ENCODE measurements at places on chromosomes 11 and 22. TPM values are rescaled to one million over a fixed set of nuclear protein-coding genes. Genes with fewer than 3 reads are reported as not detected.

DNA sequence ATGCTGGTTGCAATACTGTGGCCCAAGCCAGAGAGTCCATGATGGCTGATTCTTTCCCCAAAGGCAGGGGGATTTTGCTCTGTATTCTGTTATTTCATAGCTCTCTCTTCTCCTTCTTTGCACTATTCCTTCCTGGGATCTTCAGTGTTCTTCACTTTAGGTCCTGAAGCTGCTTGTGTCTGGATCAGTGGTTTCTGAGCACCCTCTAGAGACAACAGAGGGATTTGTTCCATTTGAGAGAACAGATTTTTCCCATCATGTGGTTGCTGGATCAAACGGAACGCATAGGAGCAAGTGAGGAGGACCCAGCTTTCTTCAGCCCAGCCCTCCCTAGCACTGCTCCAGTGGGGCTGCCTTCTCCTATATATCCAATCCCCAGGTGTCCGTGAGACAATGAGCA lies 68.7 kb upstream of the SYN3 start:
- H3K4me3 ChIP-seq: no peak overlapping the region
- H3K27ac ChIP-seq: no peak overlapping the region
- no peaks in the 10 kb centered on the region for H3K27me3 ChIP-seq
- no peaks in the 10 kb centered on the region for H3K36me3 ChIP-seq
- no peaks in the 10 kb centered on the region for H3K4me1 ChIP-seq

DNA sequence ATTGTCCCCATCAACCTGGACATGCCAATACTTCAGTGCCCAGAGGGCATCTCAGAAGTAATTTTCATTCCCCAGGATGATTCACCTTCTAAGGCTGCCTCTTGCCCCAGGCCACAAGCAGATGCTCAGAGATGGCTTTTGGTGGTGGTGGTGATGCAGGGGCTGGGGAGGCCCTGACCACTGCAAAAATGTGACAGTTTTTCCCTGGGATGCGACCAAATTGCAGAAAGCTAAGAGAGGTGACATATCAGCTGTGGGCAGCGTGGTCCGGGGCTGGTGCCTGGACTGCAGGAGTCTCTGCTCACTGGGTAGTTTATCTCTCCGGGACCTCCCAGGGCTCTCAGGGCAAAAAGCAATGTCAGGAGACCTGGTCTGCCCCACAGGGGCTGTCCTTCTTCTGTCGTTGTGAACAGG lies 39.7 kb upstream of the ACCSL start:
- H3K4me3 ChIP-seq: no peak overlapping the region
- no peaks in the 10 kb centered on the region for H3K27me3 ChIP-seq
- no peak for DNase-seq
- H3K4me1 ChIP-seq: no peaks in the 10 kb centered on the region
- H3K36me3 ChIP-seq: no peaks in the 10 kb centered on the region
- H3K27ac ChIP-seq: no peak overlapping the region

- peaks cover 6% of the 10 kb centered on the region for H3K4me1 ChIP-seq
- no peak overlapping the region for H3K4me3 ChIP-seq
- H3K36me3 ChIP-seq: no peaks in the 10 kb centered on the region
These were observed 2.2 kb downstream of the LRFN4 start for GRCh38 chr11:66858939-66859685.

DNA sequence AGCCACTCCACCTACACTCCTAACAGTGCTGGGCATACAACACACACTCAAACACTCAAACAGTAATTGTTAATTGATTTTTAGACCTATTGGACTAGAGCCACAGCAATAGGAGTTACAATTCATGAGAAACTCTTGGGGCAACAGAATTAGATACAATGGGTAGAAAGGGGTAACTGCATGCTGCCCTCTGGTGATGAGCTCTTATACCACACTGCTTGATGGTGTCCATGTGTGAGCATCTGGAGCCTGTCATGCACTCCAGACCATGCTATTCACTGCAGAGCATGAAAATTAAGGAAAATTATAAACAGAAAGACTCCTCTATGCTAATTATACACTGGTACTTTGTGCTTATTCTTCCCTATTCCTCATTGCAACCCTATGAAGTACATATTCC lies 975.5 kb upstream of the CCDC90B start:
- no peak overlapping the region for H3K4me3 ChIP-seq
- H3K36me3 ChIP-seq: no peaks in the 10 kb centered on the region
- DNase-seq: no peak
- H3K27ac ChIP-seq: no peak overlapping the region
- H3K4me1 ChIP-seq: no peaks in the 10 kb centered on the region

DNA sequence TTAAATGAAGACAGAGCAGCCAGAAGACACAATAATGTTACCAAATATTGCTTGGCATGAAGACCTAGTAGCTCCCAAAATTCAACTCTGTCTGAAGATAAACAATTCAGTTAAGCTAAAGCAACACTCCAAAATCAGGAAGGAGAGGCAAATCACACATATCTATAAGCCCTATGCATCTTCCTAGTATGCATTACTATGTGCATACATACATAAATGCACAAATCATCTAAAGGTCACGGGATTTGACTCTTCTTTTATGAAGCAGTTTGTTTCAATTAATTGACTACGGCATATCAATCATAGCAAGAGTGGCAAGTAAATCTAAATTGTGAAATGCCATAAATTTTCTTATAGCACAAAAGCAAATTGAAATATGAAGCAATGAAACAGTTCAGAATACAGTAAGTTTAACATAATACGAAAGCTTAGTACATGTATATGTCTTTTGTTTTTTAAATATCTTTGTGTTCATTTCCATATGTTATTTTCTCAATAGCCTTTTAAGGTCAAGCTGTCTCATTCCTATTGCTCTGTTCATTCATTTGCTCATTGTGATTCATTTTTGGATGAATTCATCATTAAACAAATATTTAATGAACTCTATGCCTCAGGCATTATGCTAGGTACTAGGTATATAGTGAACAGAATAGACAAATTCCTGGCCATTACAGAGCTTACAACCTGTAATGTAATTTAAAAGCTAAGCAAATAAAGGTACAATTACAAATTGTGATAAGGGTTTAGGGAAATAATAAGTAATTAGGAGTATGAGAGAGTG lies 540.5 kb downstream of the DLG2 start:
- DNase-seq: no peak
- H3K4me3 ChIP-seq: no peak overlapping the region
- no peak overlapping the region for H3K27ac ChIP-seq
- H3K36me3 ChIP-seq: no peaks in the 10 kb centered on the region

- H3K4me3 ChIP-seq: no peak overlapping the region
- H3K4me1 ChIP-seq: no peaks in the 10 kb centered on the region
- H3K36me3 ChIP-seq: no peaks in the 10 kb centered on the region
These were observed 113.8 kb downstream of the NAT10 start for GRCh38 chr11:34219279-34219678.

Gene TMEM258
- 182 TPM for total RNA-seq

Gene CARD18
- not detected for total RNA-seq

Gene LRRC74B
- not detected for total RNA-seq

GRCh38 chr22:32240461-32240860 lies 14.7 kb downstream of the SLC5A4 start:
- no peak for DNase-seq
- H3K27ac ChIP-seq: no peak overlapping the region

Gene TMEM191B
- 3.1 TPM for total RNA-seq

DNA sequence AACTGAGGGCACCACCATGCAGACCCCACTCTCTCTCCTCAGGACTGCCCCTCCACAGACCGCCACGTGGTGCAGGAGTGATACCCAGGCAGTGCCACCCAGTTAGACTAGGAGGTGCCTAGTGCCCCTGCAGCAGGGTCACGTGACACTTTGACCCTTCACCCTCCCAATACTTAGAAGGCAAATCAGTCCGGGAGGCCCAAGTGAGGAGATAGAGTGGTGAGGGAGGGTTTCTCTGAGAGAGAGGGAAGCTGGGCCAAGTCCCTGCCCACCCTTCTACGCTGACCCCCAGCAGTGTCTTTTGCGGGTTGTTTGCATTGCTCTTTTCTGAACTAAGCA lies 84.6 kb downstream of the BUD13 start:
- no peak overlapping the region for H3K4me3 ChIP-seq
- no peaks in the 10 kb centered on the region for H3K4me1 ChIP-seq
- H3K27ac ChIP-seq: no peak overlapping the region
- no peaks in the 10 kb centered on the region for H3K36me3 ChIP-seq
- H3K27me3 ChIP-seq: no peaks in the 10 kb centered on the region
- no peak for DNase-seq

DNA sequence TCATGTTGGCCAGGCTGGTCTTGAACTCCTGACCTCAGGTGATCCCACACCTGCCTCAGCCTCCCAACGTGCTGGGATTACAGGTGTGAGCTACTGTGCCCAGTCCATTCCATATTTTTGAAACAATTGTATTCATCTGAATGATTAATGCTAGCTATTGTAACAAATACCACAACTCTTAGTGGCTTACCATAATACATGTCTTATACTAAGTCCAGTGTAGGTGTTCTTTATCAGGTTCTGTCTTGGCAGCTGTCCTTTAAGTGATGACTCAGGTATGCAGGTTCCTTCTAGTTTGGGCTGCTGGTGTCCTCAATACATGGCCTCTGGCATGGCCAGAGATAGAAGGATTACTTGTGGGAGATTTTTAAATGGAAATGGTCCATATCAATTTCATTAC lies 39.0 kb downstream of the UVRAG start:
- DNase-seq: no peak
- peaks cover 8% of the 10 kb centered on the region for H3K36me3 ChIP-seq
- no peak overlapping the region for H3K4me3 ChIP-seq
- peaks cover 4% of the 10 kb centered on the region for H3K4me1 ChIP-seq
- H3K27ac ChIP-seq: no peak overlapping the region
- no peaks in the 10 kb centered on the region for H3K27me3 ChIP-seq

DNA sequence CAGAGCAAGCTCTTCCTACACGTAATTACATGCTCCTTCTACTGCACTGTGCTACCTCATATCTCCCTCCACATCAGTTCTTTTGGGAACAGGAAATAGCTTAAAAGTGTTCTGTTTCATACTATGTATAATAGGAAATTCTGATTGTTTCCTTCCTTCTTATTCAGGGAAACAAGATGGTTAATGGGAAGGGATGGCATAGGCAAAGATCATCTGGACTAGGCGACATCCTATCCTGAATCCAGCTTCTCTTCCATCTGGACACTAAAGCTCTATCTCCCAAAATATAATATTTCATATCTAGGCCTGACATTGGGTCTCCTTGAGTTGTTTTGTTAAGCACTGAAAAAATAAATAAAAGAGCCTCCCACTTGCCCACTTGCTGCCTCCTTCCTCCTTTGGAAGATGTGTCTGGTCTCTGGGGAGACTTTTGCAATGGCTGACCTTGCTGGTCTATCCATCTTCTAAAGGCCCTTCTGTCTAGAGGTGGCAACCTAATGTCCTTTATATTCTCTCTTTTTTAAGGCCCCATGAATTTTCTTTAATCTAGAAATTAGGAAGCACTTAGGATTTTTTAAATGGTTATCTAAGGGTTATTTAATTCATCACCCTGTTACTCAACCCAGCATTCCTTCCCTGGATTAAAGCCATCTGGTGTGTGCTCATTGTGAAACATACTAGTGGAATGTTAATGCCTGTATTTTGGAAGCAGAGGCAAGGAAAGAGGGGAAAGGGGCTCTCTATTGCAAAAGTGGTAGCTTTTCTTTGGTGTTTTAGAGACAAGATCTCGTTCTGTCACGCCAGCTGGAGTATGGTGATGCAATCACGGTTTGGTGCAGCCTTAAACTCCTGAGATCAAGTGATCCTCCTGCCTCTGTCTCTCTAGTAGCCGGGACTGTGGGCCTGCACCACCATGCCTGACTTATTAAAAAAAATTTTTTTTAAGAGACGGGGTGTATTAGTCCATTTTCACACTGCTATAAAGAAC lies 20.6 kb downstream of the CLMP start:
- no peak for DNase-seq
- H3K4me3 ChIP-seq: no peak overlapping the region
- no peak overlapping the region for H3K27ac ChIP-seq
- no peaks in the 10 kb centered on the region for H3K27me3 ChIP-seq

- no peak for DNase-seq
- no peaks in the 10 kb centered on the region for H3K36me3 ChIP-seq
- no peaks in the 10 kb centered on the region for H3K27me3 ChIP-seq
- H3K4me1 ChIP-seq: peaks cover 23% of the 10 kb centered on the region
- H3K4me3 ChIP-seq: no peak overlapping the region
- H3K27ac ChIP-seq: no peak overlapping the region
These were observed 24.3 kb downstream of the KLHL22 start for GRCh38 chr22:20471126-20471833.
